ENCODE measurements at places on chromosomes 7 and 10.

DNA sequence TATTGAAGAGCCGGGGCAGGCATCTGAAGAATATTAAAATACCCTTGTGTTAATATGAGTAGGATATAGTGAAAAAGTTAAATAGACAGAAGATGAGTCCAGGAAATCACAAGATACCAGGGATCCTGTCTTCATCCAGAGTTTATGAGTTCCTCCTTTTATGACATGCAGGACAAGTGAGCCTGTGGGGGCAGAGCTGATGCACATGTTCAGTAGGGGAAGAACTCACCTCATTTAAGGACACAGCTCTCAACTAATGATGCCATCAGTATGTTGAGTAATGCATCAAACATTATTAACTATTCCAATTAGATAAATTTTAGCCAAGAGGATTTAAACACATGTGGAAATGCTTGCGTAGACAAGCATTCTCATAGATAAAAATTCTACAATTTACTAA, 435.8 kb upstream of the AKR1E2 start:
- DNase-seq: no peak

DNA sequence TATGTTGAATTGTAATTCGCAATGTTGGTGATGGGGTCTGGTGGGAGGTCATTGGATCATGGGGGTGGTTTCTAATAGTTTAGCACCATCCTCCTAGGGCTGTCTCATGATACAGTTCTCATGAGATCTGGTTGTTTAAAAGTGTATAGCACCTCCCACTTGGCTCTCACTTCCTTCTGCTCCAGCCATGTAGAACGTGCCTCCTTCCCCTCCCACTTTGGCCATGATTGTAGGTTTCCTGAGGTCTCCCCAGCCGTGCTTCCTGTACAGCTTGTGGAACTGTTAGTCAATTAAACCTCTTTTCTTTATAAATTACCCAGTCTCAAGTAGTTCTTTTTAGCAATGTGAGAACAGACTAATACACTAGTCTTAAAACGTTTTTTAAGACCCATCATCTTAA, 15.6 kb upstream of the HECW1 start:
- no peak for DNase-seq

DNA sequence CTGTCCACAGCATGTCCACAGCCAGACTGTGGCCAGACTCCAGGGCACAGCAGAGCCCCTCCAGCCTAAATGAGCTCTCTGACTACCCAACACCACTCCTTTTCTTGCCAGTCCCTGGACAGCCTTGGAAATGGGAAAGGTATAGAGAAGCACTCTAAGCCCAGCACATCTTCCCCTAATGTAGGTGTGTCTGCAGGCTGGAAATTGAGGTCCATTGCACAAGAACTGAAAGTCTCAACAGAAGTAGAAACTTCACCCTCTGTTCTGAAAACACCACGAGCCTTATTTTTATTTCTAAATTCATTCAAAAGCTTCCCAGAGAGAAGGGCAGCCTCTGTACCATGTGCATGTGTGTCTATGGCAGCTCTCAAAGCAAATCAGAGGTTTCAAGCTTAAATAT, 3.7 kb upstream of the KCNMA1 start:
- no peak for DNase-seq

- no peak for DNase-seq
These were observed 126.0 kb downstream of the KCNMA1 start for GRCh38 chr10:77511498-77512218.

GRCh38 chr10:129494176-129494575, 27.1 kb downstream of the MGMT start:
- no peak for DNase-seq

DNA sequence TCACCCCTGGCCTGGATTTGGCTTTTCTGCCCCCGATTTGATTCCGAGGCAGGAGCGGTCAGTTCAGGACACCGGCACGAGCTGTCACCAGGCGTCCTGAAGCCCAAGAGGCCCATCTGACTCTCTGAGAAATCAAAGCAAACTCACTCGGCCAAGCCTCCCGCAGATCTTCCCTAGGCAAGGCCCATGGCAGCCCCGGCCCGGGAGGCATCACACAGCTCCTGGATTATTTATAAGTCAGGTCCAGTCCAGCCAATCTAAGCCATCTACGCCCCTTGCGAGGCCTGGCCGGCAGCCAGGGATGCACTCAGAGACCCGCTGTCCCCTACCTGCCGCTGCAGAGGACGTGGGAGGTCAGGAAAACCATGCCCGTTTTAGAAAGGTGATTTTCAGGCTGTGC, 87.3 kb upstream of the DIP2C start:
- no peak for DNase-seq

DNA sequence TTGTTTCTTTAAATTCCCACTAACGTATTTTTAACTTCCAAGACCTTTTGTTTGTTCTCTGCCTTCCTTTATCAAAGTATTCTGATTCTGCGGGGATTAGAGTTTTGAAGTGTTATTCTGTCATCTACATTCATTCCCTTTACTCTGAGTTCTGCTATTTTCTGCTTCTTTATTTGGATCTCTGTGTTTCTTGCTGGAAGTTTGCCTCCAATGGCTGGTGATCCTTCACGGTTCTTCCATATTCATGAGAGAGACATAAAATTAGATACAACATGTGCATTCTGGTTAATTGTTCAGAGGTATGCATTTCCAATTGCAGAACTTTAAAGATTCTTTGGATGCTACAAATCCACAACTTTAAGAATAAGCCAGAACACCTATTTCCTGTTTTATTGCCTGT, 244.7 kb upstream of the ADARB2 start:
- no peak for DNase-seq

DNA sequence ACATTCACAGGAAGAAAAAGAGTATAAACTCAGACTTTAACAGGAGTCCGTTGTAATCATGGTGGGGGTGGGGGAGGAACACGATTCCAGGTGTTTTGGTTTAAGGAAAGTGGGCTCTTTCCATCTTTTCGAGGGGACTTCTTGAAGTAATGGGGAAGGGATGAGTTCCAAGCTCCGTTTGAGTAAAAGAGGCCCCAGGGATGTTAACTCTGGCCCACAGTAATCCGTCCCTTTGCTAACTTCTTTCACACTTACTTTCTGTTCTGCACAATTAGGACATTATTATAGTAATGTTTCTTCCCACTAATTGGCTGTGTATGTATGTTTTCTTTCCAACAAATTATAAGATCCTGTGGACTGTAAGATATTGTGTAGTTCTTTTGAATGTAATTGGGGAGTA, 374.4 kb downstream of the BBS9 start:
- DNase-seq: no peak

DNA sequence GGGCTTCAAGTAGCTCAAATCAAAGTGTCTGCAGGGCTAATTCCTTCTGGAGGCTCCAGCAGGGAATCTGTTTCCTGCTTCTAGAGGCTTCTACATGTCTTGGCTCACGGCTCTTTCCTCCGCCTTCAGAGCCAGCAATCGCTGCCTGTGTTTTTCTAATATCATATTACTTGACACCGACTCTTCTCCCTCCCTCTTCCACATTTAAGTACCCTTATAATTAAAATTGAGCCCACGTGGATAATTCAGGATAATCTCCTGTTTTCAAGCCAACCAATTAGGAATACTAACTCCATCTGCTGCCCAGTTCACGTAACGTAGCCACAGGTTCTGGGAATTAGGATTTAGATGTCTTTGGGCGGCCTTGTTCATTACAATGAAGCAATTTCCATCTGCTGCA, 372.2 kb downstream of the DPP6 start:
- no peak for DNase-seq

GRCh38 chr7:133789974-133790373, 337.2 kb upstream of the LRGUK start:
- DNase-seq: no peak

- DNase-seq: no peak
These were observed 135.4 kb upstream of the FZD1 start for GRCh38 chr7:91128683-91129348.

DNA sequence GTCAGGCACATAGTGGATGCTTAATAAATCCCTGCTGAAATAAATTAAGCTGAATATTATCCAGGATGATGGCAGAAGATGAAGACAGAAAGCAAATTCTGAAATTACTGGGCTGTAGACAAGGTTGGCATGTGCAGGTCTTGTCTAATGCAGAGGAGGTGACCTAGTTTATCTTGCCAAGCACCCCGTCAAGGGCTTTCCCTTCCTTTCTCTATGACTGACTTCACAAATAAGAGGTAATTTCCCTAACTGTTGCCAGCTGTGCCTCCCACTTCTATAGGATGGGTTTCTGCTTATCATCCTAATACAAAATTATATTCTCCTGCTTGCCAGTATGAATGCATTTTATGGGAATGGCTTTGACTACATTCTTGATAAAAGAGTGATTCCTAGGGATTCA, 38.0 kb downstream of the LHFPL3 start:
- DNase-seq: no peak

GRCh38 chr10:44627591-44628354, 242.9 kb upstream of the CXCL12 start:
- no peak for DNase-seq

- no peak for DNase-seq
These were observed 161.7 kb downstream of the ADARB2 start for GRCh38 chr10:1575481-1576244.

DNA sequence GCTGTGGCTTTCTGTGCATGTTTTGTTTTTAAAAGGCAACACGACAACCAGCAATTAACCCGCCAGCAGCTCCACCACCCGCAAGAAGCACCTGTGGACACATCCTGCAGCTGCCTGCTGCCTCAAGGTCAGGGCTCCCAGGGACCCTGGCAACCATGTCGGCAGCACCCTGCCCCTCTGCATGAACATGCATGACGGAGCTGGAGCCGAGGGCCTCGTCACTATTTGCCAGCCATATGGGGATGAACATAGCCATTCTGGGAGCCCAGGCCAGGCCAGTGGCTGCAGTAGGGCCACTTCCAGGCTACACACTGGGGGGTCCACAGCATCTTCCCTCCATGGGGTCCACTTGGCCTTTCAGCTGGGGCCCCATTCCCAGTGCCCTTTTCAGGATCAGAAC, 52.9 kb downstream of the CAMK2B start:
- DNase-seq: no peak

- no peak for DNase-seq
These were observed 113.4 kb upstream of the RAB18 start for GRCh38 chr10:27390681-27391080.

GRCh38 chr7:13276977-13277376, 589.5 kb downstream of the ARL4A start:
- no peak for DNase-seq

DNA sequence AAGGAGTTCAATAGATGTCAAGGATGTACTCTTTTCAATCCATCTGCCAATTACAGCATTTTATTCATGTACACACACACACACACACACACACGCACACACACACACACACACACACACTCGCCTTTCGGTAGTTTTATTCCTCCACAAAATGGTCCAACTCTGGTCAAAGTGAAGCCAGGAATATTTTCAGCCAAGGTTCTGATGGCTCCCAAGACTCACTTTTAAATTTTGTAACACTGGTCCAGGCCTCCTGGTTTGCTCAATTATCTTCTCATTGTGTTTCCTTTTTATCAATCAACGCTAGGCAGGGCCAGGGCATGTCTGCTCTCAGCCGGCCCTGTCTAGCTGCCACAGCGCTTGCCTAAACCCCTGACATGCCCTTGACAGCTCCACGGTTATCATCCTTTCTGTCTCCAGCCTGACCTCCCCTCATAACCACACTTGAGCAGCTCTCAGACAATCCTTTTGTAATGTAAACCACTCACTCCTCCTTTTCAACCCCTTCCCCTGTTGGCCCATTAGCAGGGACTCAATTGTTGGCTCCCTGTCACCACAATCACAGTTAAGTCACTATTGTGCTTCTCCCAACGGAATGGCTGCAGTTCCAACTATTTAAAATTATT, 115.1 kb downstream of the ICA1 start:
- no peak for DNase-seq

DNA sequence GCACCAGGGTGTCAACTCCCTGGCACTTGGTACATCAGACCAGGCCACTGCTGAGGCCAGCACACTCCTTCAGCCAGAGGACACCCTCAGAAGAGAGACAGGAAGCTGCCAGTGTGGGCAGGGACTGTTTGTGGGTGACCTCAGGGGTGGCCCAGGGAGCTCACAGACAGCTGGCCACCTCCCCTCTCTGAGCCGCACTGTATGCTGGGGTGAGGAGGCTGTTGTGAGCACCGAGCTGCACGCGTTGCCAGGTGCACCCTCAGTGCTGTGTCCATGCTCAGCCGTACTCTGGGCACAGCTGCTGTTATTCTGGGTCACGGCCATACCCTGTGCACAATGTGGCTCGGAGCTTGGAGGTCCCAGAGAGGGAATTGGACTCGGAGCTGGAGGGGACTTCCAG, 61.5 kb upstream of the NANOS1 start:
- no peak for DNase-seq

- DNase-seq: no peak
These were observed 84.8 kb upstream of the GRM3 start for GRCh38 chr7:86558680-86559501.

DNA sequence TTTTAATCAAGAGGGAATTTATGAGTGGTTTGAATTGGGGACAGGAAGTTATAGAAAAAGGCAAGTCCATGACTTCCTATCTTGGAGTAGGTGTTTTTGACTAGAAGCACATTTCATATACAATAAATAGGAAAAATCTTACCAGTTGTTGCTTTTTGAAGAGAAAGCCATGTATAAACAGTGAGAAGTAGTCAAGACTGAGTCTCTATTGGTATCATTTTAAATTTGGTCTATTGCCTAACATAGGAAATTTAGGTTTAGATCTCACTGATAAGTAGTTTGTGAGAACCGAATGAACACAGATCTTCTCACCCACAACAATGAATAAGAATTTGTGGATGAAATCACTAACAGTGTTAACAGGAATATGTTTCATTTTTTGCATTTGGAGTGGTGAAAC, 387.2 kb downstream of the BBS9 start:
- DNase-seq: no peak

DNA sequence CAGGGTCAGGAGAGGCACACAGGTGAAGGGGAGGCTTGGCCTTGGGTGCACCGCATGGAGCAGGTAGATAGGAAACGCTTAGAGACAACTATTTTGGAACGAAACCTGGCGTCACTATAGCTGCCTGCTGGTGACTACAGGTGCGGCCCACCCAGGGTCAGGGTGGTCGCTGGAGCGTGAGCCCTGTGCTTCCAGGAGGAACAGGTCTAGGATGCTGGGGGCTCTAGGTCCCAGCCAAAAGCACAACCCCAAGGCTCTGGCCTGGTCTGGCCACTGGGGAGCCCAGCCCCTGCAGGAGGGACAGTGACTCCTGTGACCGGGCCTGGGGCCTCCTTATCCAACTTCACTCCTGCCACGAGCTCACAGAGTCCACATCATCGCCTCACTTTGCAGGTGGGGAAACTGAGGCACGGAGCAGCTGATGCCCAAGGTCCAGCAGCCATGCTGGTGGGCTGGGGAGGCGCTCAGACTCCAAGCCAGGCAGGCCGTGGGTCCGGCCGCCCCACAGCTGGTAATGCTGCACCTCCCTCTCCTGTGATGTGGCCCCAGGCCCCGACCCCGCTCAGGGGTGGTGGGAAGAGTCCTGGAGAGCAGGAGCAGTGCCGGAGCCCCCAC, 9.0 kb downstream of the LFNG start:
- DNase-seq: no peak

- no peak for DNase-seq
These were observed 35.9 kb downstream of the SVOPL start for GRCh38 chr7:138665249-138665648.

- no peak for DNase-seq
These were observed 3.5 kb upstream of the GDF2 start for GRCh38 chr10:47318706-47319105.

- no peak for DNase-seq
These were observed 245.7 kb downstream of the WDR11 start for GRCh38 chr10:121096617-121097431.

Measured in CD8-positive, alpha-beta T cell (primary cell).